Ureter (tissue), 1 donor: ENCODE measurements at places on chromosomes 13 and 19.

- no peak for DNase-seq
Measured at GRCh38 chr13:101267656-101268055, 148.7 kb downstream of the NALCN start.

- no peak for DNase-seq
Measured at GRCh38 chr13:44274771-44275205, 98.8 kb upstream of the SERP2 start.

- DNase-seq: no peak
Measured at GRCh38 chr19:39384839-39385568, 5.9 kb downstream of the PAF1 start.

- DNase-seq: no peak
Measured at GRCh38 chr13:98083507-98083906, 59.4 kb upstream of the FARP1 start.

GRCh38 chr13:112843392-112844111 is 125.5 kb upstream of the MCF2L start:
- DNase-seq: no peak

DNA sequence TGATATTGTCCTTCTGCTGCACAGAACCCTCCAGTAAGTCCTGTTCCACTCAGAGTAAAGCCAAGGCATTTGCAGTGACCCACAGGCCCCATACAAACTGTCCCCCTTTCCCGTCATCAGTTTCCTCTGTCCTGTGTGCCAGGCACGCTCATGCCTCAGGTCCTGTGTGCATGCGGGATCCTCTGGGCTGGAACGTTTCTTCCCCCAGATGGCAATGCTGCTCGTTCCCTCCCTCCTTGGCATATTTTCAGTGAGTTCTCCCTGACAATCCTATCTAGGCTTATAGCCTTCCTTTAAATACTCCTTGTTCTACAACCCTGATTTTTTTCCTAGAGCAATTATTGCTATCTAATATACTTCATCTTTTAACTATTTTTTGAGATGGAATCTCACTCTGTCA is 5.7 kb downstream of the OPA3 start:
- DNase-seq: no peak

DNA sequence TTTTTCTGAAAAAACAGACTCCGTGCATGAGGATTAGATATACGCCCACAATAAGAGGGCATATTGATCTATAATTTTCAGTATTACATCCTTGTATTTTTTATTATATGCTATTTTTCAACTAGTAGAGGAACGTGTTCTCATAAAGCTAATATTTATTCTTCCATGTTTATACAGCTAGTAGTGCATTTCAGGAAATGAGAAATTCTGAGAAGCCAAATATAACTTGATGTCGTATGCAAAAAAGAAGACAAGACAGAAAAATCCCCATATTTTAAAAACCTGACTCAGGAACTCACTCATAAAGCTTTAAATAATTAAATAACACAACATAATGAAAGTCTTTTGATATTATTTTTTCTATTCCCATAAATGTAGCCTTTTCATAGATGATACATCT is 308.6 kb downstream of the ENOX1 start:
- DNase-seq: no peak

DNA sequence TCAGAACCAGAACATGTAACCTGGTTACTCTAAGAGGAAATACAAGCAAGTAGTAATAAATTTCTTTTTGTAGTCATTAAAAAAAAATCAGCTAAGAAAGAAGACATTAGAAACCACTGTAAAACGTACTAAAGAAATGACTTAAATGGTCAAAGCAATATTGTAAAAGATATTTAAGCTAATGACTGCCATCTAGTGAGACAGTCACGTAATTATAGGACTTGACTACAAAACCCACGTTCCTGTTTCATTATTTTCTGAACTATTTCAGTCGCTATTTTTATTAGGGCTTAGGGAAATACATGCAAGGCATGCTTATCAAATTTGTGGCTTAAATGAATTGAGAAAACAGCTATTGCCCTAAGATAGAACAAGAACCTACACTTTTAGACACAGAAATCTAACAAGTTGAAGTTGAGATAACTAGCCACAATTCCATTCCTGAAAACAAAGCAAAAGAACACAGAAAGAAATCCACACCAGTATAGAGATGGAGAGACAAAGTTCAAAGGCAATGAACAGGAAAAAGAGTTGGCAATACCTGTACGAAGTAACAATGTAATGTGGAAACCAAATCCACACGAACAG is 17.9 kb downstream of the ALG5 start:
- no peak for DNase-seq

- DNase-seq: no peak
Measured at GRCh38 chr13:51879133-51879532, 17.4 kb downstream of the CCDC70 start.

- no peak for DNase-seq
Measured at GRCh38 chr19:5354403-5354802, 13.8 kb upstream of the PTPRS start.

- no peak for DNase-seq
Measured at GRCh38 chr13:110875241-110875640, 39.6 kb downstream of the ANKRD10 start.

- no peak for DNase-seq
Measured at GRCh38 chr19:16942583-16942982, 53.8 kb downstream of the F2RL3 start.

DNA sequence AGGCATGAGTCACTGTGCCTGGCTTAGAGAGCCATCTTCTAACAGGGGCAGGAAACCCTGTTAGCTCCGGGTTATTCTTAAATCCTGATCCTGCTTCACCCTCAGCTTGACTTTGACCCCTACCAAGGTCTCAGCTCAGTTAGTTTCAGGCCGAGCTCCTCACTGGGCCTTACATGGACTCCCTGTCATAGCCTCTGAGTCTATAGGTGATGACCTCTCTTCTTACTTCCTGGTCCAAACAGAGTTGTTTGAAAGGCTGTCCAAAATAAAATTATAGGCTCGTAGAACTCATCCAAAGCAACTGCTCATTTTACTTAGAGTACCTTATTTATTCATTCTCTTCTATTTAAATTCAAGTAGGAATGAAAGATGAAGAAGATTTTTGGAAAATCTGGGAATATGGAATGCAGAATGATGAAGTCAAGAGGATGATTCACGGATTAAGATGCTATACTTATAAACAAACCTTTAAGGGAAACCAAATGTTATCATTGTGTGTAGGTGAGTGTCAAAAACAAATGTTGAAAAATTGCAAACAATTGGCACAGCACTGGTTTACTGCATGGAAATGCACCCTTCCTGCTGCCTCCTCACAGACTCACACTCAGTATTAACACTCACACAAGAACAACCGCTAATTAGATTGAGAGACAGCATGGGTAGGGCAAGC is 174.1 kb downstream of the RGCC start:
- DNase-seq: no peak

DNA sequence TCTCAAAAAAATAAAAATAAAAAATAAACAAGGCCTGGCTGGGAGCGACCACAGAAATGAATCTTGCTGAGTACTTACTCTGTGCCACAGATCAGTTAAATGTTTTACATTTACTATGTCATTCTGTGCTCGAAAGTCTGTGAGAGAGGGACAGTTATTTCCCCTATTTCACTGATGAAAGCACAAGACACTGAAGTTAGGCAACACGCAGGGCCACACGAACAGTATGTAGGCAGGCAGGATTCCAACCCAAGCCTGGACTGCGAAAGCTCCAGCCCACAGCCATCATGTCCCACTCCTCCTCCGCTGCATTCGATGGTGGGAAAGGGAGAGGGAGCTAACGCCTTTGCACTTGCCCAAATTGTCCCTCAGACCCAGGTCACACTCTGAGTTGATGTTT is 34.2 kb downstream of the RUBCNL start:
- DNase-seq: no peak

DNA sequence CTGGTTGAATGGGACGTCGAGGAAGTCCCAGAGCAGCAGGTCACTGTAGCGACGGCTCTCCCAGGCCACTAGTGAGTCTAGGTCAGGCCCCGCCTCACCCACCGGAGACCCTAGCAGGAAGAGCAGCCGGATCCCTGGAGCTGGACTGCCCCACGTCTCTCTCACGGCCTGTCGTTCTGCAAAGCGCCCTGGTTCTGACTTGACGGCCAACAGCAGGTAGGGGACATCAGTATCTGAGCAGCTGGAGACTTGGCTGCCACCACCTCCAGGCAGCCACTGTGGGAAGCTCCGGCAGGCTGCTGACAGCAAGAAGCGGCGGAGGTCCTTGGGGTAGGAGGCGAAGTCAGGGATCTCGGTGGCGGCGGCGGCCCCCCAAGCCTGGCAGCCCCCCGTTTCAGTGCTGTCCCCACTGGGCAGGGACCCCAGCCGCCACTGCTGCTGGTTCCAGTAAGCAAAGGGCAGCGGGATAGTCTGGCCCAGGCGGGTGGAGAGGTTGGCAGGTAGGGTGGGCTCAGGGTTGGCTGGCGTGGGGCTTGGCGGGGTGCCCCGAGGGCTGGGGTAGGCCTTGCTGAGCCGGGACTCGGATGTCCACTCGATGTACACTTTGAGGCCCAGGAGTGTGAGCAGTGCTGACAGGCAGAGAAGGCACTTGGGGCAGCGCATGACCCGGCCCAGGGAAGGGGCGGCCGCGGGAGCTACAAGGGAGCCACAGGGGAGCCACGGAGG is 895 bp downstream of the B3GNT8 start:
- DNase-seq: no peak

DNA sequence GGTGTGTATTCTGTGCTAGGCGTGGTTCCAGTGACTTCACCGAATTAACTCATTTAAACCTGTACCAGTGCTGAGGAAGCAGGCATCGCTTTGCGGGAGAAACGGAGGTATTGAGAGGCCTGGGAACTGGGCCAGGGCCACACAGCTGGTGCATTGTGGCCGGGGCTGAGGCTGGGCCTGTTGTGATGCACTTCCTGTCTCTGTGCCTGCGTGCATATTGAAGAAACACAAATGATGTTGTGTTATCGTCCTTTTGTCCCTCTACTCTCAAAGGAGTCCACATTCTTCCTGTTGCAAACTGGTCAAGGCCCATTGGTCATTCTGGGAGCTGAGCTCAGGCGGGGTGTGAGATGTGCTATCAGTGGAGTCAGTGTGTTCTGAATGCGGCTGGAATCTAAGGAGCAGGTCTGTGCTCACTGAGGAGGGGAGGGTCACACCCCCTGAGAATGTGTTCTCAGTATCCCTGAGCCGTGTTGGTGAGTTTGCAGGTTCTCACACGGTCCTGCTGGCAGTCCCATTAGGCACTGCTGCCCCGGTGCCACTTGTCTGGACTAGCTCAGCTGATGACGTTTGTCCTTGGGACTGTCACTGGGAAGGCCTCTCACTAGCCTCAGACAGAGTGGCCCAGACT is 62.1 kb downstream of the ARHGEF7 start:
- DNase-seq: peak; percentile 71

- no peak for DNase-seq
Measured at GRCh38 chr13:107028751-107029150, 460.8 kb upstream of the ARGLU1 start.

DNA sequence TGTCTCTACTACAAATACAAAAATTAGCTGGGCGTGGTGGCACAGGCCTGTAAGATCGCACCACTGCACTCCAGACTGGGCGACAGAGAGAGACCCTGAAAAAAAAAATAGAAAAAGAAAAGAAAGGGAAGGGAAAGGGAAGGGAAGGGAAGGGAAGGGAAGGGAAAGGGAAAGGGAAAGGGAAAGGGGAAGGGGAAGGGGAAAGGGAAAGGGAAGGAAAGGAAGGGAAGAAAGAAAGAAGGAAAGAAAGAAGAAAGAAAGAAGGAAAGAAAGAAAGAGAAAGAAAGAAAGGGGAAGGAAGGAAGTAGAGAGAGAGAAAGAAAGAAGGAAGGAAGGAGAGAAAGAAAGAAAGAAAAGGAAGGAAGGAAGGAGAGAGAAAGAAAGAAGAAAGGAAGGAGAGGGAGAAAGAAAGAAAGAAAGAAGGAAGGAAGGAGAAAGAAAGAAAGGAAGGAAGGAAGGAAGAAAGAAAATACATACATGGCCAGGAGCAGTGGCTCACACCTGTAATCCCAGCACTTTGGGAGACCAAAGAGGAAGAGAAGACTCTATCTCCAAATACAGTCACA is 8.1 kb upstream of the SYDE1 start:
- DNase-seq: no peak

DNA sequence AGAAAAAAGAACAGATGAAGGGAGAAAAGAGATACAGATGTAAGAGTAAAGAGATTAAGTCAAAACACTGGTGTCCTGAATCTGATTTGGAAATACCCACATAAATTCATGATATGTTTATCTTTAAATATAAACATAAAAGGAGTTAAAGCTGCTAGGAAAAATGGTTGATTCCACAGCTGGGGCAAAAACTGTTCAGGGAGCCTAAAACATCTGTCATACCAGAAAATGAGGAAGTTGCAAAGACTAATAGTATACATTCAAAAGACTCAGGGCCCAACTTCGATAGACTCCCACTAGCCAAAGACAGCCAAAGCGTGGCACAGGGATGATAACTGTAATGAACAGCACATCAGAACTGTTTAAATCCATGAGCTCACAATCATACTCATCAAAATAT is 62.0 kb downstream of the ABCC4 start:
- no peak for DNase-seq

- DNase-seq: no peak
Measured at GRCh38 chr13:101258509-101258908, 157.8 kb downstream of the NALCN start.

DNA sequence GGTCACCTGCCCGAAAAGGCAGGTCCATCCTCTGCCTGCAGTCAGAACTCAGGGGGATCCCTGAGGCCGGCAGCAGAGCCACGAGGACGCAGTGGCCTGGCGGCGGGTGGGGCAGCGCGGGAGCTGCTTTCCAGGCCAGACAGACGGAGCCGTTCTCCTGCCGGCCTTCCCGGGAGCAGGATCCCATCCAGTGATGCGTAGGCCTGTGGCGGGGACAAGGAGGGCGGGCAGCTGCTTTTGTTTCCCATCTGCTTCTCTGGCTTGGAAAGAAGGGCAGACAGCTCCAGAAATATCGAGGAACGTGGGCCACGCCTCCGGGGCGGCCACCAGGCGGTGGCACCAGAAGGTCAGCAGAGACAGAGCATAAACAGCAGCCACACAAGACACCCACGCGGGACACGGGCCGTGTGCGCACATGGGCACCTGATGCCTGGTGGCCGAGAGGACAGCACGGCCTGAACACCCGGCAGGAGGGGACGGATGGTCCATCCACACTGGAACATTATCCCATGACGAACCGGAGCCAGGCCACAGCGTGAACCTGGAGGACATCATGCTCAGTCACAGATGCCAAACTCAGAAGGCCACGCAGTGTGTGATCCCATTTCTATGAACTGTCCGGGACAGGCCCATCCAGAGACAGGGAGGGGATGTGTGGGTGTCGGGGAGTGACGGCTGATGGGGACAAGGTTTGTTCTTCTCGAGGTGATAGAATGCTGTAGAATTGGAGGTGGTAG is 13.9 kb upstream of the MKNK2 start:
- DNase-seq: no peak

DNA sequence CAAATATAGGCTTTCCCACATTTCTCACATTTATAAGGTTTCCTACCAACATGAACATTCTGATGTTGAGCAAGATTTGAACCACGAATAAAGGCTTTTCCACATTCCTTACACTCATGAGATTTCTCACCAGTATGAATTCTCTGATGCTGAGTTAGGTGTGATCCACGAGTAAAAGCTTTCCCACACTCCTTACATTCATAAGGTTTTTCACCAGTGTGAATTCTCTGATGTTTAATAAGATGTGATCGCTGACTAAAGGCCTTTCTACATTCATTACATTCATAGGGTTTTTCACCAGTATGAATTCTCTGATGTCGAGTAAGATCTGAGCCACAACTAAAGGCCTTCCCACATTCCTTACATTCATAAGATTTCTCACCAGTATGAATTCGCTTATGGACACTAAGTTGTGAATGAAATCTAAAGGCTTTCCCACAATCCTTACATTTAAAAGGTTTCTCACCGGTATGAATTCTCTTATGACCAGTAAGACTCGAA is 19.0 kb downstream of the ZNF790 start:
- no peak for DNase-seq
